Cardiac fibroblast (primary cell): ENCODE measurements at places on chromosomes 2 and 18.
A peak's percentile ranks its signal among the peaks of the same experiment; 100 is the strongest.

DNA sequence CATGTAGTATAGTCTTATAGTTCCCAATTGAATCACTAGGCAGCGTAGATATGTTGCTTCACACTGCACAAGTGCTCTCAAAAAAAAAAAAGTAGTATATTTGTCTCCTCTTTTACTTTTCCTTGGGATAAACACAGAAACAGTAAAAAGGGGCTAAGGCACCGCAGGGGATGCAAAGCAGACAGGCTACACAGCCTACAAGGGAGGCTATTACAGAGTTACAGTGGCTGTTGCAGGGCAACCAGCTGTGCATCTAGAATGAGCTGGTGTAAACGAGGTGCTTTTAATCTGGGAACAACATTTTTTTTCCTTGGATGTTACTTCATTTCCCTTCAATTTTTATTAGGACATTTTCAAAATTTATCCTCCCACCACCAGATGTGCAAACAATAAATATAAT lies 1934.7 kb upstream of the CELF4 start:
- DNase-seq, result no peak

- no peak for DNase-seq
These were observed 446 bp upstream of the EFHD1 start for GRCh38 chr2:232632904-232633412.

- no peak for DNase-seq
These were observed 109.4 kb downstream of the TDRD15 start for GRCh38 chr2:21233194-21233593.

GRCh38 chr2:95073856-95074662 lies 47.5 kb downstream of the MRPS5 start:
- no peak for DNase-seq

GRCh38 chr2:44184106-44184505 lies 15.4 kb downstream of the PPM1B start:
- DNase-seq, result no peak

DNA sequence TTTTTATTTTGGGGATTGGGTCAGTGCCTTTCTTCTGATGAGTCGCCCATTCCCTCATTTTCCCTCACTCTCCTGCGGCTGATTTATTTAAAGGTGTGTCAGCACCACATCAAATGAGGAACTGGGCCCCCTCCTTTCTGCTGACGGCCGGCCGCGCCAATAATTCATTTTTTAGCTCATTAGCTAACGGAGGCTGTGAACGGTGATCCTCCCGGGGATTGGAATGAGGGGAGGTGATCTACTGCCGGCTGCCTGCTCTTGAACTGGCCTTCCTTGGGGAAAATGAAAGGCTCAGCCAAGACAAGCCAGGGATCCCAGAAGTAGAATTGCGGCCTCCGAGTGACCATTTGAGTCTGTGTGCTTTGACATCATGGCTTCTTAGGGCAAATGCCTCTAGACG lies 54.2 kb downstream of the GBX2 start:
- no peak for DNase-seq

DNA sequence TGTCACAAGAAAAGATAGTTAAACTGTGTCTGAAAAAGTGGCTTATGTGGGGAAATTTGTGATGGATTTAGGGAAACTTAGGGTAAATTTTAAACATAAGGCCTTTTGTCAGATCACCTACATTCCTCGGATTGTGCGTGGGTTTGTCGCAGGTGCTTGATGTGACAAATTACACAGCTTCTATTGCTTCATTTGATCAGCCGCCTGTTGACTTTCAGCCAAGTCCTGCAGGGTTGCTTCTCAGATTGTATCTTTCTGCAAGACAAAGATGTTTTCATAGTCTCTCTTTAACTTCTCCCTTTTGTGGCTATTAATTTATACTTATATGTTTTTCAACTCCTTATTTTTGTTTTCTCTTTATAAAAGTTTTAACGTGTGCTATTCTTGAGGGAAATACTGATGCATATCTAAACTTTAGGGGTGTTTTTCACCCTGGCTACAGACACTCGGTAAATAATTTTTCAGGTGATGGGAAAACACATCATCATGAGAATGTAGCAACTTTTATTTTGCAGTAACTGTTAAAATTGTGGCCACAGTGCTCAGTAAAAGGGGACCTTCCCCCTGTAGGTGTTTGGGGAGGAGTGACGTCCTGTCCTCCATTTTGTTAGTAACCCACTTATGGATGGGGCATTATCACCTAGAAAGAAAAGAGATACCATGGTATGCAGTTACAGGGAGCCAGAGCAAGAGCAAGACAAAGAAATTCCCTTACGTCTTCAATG lies 31.4 kb downstream of the GALM start:
- no peak for DNase-seq

- peak; percentile 42 for DNase-seq
These were observed 145.6 kb downstream of the METTL4 start for GRCh38 chr18:2425426-2426317.

DNA sequence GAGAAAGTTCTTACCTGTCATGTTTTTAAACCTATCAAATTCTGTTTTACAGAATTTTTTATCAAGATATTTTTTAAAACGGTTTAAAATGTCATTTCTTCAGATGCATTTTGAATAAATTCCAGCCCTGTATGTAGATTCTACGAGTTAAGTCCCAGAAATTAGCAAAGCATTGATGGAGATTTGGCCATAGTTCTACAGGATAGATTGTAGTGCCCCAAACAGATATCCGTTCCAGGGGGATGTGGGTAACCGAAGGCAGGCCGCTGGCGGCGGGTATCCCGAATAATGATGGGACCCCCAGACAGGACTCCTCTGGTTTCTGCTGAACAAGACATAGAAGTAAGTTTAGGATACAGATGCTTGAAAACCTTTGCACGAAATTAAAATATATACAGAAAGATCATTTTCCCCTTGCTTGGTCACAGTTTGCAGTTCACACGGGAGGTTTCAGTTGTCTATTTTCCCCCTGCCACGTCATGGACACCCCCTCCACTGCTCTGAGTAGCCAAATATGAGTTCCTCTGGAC lies 755 bp downstream of the NOL4 start:
- DNase-seq, result no peak

DNA sequence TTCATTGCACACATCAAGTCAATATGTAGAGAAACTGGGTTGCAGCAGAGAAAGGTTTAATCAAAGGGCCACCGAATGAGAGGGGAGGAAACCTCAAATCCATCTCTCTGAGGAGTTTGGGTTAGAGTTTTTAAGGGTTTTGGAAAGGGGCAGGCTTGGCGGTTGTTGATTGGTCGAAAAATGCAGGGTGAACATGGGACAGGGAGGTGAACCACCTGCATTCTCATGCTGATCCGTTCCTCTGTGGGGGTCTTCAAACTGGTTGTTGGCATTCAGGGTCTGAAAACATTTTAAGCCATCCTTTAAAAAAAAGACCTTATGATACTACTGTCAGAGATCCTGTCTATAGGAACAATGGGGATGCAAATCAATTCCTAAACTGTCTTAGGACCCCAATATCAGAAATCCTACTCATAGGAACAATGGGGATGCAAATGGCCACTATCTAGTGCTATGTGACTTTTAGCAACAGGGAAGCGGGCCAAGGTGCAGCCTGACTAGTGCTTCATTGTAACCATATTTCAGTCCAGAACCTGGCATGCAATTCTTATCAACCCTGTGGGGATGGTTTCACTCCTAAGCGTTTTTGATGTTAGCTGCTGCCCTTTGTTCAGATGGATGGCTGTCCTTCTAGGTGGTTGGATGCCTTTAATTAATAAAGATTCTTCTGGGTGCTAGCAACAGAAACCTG lies 120.1 kb upstream of the MGAT5 start:
- DNase-seq, result no peak

DNA sequence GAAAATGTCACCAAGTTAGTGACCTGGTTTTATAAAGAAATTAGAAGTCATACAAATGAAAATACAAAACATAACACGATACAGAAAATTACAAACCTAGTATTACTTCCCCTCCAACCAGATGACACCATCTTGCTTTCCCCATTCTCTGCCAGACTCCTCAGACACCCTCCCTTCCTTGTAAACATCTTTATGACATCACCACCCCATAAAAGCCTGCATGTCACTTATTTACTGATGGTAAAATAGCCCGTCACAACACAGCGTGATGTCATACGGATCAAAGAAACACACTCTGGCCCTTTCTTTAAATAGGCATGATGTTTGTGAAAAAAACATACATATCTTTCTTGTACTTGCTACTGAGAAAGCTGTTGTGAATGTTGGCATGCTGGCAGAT lies 254.8 kb upstream of the SOX11 start:
- DNase-seq, result no peak

- no peak for DNase-seq
These were observed 243.7 kb downstream of the GLI2 start for GRCh38 chr2:120979398-120979797.

GRCh38 chr2:175027755-175028154 lies 22.6 kb upstream of the CHN1 start:
- DNase-seq, result no peak
